NCI-H146 (cell line): ENCODE measurements at places on chromosomes 11 and 22.

GRCh38 chr11:133078591-133079404, 453.5 kb downstream of the OPCML start:
- peak; percentile 25 for DNase-seq

- DNase-seq = no peak
Measured at GRCh38 chr22:33909075-33909458, 11.2 kb downstream of the LARGE1 start.

DNA sequence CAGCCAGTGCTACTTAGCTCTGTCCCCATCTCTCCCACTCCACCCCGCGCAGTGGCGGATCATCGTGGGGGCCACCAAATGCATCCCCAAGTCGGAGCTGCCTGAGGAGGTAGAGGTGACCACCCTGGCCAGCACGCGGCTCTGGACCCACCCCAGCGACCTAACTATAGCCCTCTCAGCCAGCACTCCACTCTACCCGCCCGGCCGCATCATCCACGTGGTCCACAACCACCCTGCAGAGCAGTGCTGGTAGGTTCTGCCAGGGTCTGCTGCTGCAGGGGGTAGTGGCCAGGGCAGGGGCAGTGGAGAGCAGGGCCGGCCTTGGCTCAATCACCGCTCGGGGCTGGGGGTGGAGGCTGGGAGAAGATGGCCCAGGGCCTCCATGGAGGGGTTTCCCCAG, 13.0 kb upstream of the MYRF start:
- DNase-seq = no peak

- no peak for DNase-seq
Measured at GRCh38 chr22:34608106-34608505, 457.9 kb upstream of the ISX start.

DNA sequence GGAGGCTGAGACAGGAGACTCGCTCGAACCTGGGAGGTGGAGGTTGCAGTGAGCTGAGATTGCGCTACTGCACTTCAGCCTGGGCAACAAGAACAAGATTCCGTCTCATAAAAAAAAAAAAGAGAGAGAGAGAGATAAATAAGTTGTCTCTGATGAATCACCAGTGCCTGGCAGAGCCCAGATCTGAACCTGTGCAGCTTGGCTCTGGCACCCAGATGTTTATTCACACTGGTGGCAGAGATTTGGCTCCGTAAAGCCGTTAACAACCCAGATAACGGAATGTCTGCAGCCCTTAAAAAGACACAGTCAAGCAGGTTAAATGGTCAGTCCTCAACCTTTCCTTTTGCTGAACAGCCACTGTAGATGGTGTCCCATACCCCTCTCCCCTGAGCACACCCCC, 33.5 kb upstream of the RTL6 start:
- no peak for DNase-seq

DNA sequence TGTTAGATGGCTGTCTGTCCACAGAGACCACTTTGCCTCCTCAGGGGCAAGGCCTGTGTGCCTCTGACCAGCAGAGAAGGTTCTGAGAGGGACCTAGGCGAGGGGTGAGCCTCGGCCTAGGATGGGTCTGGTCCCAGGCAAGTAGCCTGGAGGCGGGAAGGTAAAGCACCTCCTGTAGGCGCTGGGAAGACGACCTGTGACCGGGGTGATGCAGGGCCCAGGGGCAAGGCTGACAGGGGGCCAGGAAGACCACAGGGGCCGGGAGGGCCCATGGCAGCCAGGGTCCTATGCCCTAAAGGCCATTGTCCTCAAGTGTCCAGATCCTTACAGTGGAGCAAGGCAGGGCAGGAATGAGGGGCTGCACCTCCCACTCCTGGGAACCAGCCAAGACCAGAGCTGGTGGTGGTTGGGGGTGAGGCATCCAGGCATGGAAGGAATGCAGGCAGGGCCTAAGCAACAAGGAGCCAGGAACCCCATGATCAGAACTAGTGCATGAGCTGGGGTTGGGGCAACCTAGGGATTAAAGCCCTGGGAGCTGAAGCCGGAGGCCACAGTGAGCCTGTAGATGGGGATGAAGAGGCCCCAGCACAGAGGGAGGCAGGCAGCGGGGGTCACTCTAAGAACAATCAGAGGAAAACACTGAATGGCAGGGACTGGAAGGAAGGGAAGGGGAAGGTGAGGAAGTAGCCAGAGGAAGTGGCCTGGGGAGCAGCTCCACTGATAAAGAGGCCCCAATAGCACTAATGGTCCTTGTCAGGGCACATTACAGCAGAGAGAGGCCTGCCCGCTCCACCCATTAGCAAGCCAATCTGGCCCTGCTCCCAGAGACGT, 32.9 kb upstream of the KLHL35 start:
- DNase-seq = no peak

DNA sequence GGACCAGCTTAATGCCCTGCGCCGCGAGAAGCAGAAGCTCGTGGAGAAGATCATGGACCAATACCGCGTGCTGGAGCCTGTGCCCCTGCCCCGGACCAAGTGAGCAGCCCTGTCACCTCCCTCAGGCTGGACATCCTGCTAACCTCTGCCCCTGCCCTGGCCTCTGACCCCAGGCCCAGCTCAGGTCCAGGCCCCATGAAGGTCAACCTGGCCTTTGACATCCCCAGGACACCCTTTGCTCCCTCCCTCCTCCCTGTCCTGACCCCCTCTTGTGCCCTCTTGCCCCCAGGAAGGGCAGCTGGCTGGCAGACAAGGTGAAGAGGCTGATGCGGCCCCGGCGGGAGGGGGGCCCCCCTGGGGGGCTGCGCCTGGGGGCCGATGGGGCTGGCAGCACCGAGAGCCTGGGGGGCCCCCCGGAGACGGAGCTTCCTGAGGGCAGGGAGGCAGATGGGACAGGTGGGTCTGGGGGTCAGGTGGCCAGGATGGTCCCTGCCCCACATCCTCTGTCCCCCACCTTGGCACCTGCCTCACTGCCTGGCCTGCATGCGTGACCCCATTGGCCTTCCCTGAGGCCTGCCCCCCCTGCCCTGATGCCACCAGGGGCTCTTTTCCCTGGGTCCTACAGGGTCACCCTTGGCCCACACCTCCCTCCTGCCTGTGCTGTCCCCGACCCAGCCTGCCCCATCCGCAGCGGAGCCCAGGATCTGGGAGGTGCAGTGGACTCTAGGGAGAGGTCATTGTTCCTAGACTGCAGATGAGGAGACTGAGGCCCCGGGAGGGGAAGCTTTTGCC, 5.1 kb upstream of the RPS6KA4 start:
- no peak for DNase-seq

DNA sequence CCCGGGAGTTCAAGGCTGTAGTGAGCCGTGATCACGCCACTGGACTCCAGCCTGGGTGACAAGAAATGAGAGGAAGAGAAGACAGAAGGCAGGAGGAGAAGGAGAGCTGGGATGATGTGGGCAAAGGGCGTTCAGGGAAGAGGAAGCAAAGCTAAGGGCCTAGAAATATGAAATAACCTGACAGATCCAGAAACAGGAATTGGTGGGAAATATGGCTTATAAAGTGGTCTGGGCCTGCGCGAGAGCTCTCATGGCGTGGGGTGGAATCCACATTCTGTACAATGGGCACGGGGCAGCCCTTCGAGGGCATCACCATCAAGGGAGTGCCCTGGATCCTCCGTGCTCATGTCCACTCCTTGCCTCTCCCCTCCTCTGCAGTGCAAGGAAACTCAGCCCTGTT, 46.8 kb upstream of the RASSF10 start:
- no peak for DNase-seq

- DNase-seq = no peak
Measured at GRCh38 chr11:133360860-133361688, 171.2 kb downstream of the OPCML start.

DNA sequence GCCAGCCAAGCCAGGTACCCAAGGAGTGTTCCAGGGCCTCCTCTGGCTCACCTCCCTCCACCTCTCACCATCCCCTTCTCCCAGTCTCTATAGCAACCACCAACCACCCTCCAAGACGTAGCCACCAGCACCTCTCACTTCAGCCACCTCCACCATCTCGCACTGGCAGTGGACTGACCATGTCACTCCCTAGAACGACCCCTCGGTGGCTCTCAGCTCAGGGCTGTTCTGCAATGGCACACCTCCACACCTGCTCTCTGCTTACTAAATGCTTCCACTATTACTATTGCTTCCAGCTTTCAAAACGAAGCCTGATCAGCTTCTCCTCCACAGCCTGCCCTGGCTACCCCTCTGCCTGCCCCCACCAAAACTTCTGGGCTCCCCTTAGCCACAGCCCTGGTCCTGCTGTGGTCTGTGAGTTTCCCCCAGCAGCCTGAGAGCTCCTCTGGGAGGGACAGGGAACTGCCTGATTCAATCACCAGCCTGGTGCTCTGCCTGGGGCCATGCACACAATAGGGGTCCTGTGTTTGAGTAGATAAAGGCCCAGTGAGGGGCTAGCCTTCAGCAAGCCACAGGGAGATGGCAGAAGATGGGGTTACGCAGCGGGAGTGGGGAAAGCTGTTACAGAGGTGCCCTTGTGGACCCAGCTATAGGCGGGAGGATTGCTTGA, 17.5 kb upstream of the CBX7 start:
- peak; percentile 1 for DNase-seq

- DNase-seq = no peak
Measured at GRCh38 chr22:50489363-50490243, 2.9 kb downstream of the MIOX start.

GRCh38 chr11:102112509-102112821, 2.2 kb downstream of the YAP1 start:
- DNase-seq = no peak

DNA sequence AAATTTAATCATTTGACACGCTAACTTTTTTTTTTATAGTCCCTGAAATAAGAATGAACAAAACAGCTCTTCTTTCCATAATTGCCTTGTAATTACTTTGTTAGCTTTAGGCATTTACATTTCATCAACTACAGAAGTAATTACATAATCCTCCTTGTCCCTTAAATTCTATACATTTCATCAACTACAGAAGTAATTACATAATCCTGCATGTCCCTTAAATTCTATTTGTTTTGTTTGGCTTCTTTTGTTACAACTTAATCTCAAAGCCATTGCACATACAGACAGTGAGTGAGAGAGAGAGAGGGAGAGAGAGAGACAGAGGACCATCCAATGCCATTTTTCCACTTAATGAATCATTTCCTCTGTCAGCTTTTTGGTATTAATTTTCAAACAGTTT, 873.2 kb downstream of the METTL15 start:
- DNase-seq = peak; percentile 61

DNA sequence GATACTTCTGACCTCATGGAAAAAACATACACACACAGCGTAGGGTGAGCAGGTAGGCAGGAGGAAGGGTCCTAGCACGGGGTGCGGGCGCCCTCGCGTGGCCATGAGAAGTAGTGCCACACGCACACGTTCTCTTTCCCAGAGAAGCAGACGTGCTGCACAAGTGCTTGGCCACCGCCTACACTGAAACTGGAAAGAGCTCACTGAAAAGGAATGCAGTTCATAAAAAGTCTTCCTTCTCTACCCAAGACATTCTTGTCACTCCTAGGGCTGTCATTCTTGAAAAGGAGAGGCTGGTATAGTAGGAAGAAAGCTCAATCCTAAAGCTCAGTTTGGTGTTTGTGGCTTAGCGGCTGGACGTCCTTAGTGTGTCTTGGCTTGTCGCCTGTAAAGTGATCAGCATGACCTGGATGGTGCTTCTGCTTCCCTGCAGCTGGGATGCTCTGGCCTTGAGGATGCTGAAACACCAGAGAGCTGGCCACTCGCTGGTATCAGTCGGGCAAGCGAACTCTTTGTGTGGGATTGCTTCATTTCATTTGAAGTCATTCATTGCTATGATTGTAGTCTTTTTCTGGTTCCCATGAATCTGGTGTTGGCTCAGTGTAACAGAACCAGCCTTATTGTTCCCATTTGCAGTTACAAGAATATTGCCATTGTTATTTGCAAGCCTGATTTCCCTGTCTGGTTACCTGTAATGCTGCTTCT, 303.8 kb downstream of the NTM start:
- no peak for DNase-seq

GRCh38 chr22:17247832-17248231, 28.6 kb upstream of the ADA2 start:
- DNase-seq = no peak

GRCh38 chr22:24324137-24324536, 53.5 kb downstream of the SPECC1L start:
- no peak for DNase-seq

DNA sequence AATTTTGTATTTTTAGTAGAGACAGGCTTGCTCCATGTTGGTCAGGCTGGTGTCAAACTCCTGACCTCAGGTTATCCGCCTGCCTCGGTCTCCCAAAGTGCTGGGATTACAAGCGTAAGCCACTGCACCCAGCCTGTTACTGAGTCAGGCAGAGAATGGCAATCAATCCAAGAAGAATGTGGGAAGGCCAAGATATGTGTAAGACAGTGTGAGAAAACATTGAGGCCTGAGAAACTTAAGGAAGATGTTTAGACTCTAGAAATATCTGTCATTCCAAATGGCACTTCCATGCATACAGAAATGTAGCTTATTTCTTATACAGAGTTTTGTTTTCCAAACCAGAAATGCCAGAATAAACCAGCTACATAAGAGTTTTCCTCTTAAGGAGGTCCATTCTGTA, 248.5 kb downstream of the ETS1 start:
- no peak for DNase-seq

- no peak for DNase-seq
Measured at GRCh38 chr11:122523846-122524805, 131.4 kb upstream of the UBASH3B start.

- no peak for DNase-seq
Measured at GRCh38 chr11:10998674-10999073, 140.8 kb upstream of the ZBED5 start.

DNA sequence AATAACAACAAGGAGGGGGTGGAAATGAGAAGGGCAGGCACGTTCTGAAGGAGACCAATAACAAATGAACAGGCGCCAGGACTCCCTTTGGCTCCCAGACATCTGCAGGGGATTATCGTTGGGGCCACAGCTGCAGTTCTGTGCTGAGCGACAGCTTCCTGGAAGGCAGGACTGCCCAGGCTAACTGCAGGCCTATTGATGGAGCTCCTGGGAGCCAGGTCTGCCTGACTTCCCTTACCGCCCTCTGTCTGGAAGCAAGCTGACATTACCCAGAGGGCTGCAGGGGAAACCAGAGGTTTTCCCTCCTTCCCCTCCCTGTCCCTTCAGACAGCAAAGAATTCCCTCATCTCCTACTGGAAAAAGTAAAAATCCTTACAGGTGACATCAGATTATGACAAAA, 5.0 kb downstream of the DRD2 start:
- DNase-seq = no peak

DNA sequence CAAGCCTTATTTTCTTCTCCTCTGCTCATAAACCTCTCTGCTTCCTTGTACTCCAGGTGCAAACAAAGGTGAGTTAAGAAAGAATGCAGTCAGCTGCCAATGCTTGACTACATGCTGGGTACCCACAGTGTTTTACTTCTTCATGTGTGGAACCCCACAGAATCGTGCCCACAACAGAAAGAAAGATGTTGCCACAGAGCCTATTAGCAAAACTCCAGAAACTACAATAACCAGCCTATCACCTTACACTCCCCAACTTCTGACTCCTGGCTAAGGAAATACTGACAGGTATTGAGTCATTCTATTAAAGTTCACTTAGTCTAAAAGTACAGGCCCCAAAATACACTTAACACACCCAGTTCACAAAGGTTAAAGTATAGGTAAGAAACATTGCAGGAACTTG, 56.9 kb upstream of the CCDC89 start:
- no peak for DNase-seq
